Pancreas (tissue), 10 donors: ENCODE measurements at places on chromosomes 11 and 22.

DNA sequence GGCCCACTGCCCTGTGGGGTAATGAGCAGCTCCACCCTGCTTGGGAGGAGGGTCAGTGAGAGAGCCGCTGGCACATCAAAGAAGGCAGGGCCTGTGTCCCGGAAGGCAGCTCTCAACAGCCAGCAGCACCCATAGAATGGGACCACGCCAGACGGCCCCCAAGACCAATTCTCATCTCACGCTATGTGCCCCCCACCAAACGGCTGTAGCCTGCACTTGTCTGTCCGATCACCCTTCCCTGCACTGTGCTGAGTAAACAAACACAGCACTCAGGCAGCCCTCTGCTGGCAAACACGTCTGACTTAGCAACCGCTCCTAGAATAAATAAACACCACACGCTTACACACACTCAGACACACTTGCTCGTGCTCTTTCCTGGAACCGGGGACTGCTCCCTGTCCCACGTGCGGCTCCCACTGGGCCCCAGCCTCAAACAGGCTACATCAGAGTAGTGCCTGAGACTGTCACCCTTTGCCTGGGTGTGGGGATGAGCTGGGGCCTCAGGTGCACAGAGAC, 53.2 kb upstream of the CDON start:
- DNase-seq: peak; percentile 81

DNA sequence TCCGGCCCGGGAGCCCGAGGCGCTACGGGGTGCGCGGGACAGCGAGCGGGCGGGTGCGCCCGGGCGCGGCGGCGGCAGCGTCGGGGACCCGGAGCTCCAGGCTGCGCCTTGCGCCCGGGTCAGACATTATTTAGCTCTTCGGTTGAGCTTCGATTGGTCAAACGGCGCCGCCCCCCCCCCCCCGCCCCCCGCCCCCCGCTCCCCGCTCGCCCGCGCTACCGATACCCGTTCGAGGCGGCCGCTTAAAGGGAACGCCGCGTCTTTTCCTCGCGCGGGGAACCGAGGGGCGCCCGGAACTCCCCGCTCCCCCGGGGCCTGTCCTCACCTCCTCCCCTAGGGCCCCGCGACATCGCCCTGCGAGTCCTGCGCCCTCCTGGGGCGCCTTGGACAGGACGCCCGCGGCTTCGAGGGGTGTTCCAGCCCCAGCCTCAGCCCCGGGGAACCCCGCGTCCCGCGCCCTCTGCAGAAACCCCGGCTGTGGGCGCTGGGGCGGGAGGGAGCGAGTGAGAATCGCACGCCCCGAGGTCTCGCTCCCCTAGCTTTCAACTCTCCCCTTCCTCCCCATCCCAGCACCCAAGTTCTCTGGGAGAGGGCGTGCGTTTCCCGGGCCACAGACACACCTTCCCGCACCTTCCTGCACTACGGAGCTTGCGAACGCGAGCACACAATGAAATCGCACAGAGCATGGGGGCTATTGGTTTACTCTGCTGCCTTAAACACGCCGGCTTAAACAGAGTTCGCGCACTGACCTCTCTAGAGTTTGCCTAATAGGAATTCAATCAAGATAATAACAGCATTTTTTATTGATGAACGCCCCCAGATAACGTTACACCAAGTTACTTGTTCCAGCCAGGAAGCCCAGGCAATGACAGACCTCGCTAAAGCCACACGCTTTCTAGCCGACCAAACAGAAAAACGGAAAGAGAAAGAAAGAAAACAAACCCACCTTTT, at the start of gene BDNF:
Gene BDNF (minus strand): TSS at position 105 of the 951 bp plus-strand sequence. CDS start 41,891 bp downstream, outside the sequence.
- DNase-seq: peak; percentile 70

- peak; percentile 64 for DNase-seq
Observed at GRCh38 chr11:67022961-67023956, at the start of gene SYT12. SYT12 (plus strand) TSS chr11:67023134; CDS start chr11:67030145, 7,011 bp downstream.

DNA sequence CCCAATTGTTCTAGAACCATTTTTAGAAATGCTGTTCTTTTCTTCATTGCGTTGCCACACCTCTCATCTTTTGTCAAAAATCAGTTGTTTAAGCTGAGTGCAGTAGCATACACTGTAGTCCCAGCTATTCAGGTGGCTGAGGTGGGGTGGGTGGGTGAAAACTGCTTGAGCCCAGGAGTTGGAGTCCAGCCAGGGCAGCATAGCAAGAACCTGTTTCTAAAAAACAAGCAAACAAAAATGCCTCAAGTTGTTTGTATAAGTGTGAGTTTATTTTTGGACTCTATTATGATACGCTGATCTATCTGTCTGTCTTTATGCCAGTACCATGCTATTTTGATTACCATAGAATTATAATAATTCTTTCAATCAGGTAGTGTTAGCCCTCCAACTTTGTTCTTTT, 62.5 kb upstream of the RRM1 start:
- DNase-seq: no peak

- peak; percentile 26 for DNase-seq
Observed at GRCh38 chr11:75777461-75778110, 9.0 kb downstream of the DGAT2 start.

- DNase-seq: no peak
Observed at GRCh38 chr22:36258701-36259614, 6.0 kb downstream of the APOL1 start.

DNA sequence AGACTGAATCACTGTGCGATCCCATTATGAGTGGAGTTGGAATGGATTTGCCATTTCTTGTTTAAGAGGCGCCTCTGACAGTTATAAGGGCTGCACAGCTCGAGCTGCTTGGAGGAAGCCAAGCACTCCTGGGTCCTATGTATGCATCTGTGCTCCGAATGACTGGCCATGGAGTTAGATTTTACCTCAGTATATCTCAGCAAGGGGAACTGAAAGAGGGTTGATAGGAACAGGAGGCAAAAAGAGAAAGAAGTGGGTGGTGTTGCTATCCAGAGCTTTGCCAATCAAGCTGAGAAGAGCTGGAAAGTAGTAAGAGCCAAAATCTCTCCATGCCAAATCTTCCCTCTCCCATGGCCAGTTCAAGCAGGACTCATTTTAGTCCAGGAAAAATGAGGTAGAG, 632.0 kb upstream of the KIRREL3 start:
- no peak for DNase-seq

GRCh38 chr11:3632070-3632660, 9.6 kb downstream of the ART5 start:
- DNase-seq: no peak

GRCh38 chr11:129248618-129249017, 56.5 kb upstream of the ARHGAP32 start:
- DNase-seq: no peak
